ENCODE measurements at places on chromosomes 1 and 21.

DNA sequence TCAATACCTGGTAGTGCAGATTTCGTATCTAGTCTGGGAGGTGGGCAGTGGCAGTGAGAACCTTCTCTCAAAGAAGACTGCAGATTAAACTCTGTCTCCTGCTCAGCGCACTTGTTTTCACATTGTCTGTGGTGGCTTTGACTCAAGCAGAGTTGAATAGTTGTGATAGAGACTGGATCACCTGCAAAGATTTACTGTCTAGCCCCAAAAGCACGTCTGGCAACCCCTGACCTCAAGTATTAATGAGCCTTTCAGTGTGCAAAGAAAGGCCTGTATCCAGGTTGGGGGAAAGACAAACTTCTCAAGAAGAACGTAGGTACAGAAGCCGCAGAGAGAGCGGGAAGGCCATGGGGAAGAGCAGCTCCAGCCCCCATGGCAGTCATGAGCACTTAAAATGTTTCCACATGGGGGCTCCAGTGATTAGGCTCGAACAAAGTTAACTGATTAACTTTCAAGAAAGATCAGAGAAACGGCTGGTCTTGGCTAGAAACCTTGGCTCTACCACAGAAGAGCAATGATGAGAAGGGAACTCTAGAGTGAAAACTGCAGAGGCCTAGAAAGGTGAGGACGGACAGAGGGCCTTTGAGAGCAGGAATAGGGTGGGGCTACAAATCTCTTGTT lies 15.2 kb downstream of the HENMT1 start:
- DNase-seq, result no peak

DNA sequence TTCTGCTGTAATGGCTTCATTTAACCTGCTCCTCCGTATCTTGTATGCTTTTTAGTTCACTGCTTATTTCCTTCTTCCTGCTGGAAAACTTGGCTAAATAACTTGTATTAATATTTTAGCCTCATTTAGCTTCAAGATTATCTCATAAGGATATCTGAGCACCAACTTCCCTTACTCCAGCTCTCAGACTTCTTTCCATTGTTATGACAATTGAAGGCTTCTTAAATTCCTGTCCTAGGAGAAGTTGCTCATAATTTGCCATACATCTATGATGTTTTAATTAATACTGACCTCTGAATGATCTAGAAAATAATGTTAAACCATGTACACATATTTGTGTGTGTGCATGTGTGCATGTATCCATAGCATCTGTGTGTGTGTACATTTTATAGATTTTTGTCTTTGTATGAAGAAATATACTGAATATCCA lies 1524.4 kb upstream of the TPTE start:
- no peak for DNase-seq

- no peak for DNase-seq
Observed at GRCh38 chr21:21101911-21102310, 103.7 kb downstream of the NCAM2 start.

GRCh38 chr1:155989242-155990004 lies 11.1 kb upstream of the ARHGEF2 start:
- peak; percentile 35 for DNase-seq

DNA sequence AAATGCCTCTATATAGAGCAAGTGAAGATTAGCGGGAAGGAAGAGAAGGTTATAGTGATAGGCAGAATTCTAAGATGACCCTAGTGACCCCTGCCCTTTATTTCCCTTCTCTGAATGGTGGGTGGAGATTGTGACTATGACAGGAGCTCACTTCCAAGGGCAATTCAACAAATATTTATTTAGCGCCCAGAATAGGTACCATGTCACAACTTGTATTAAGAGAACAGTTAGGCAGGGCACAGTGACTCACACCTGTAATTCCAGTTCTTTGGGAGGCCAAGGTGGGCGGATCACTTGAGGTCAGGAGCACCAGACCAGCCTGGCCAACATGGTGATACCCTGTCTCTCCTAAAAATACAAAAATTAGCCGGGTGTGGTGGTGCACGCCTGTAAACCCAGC lies 236.0 kb upstream of the POGK start:
- DNase-seq, result no peak

DNA sequence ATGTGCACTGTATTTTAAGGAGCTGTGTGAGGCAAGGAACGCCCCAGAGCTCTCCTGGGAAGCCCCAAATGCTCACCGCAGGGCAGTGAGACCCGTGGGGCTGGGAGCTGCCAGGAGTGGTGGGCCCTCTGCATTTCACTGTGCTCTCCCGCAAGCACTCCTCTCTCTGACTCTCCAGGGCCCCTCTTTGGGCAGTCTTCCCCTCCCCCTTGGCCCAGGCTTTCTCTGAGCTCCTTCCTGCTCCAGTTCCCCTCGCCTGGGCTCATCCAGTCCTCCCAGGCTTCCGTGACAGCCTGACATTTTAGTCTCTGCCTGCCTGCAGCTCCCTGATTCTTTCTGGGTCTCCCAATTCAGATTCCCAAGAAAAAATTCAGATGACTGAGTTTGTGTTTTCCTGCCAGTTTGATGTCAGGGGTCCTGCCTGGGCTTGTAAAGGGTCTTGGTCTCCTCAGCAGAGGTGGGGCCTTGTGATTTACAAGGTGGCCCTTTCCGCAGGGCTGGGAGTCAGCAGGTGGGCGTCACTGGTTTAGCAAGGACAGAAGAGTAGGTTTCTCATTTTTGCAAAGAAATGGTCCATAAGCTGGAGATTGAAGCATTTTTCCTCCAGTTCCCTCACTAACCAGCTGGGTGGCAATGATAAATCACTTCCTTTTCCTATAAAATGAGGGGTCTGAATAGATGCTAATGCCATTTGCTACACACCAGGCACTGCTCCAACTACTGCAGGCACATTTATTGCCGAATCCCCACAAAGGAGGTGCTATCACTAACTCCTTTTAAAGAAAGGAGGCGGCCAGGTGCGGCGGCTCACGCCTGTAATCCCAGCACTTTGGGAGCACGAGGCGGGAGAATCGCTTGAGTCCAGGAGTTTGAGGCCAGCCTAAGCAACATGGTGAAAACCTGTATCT lies 1.9 kb upstream of the CA6 start:
- no peak for DNase-seq

DNA sequence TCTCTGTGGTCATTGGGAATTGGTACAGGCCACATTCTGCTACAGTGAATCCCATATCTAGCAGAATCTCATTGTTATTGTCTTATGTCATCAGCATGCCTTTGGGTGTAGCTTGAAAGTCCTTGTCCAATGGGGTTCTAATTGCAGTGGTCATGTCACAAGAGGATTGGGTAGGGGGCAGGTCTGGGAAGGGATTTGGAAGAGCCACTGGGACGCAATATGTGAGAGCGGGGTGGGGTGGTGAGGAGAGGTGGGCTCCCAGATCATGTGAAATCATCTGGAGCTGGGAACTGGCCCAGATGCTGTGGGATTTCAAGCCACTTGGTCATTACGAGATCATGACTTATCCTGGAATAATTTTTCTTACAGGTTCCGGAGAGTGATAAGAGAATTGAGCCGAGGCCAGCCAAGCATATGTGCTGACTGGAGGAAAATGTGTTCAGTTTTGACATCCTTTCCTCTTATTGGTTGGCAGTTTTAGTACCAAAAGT lies 16.3 kb downstream of the CNIH3 start:
- DNase-seq, result no peak

- no peak for DNase-seq
Observed at GRCh38 chr1:69587391-69587790, 19.7 kb downstream of the LRRC7 start.

DNA sequence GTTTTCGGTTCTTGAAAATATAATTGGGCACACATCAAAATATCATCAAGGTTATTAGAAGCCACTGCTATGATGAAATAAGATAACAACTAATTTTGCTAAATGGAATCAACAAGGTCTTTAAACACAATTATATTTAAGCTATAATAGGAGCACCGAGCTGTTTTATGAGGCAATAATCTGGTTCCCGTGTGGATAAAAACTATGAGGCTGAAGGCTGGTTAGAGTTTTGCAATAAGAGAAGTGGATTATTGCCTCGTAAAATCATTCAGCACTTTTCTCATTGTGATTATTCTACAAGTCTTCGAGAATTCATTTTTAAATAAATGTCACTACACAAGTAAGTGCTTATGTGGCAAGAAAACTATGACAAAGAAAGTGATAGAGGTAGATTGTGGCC lies 975.7 kb upstream of the ADGRL2 start:
- no peak for DNase-seq

GRCh38 chr1:48681476-48682305 lies 95.0 kb downstream of the BEND5 start:
- DNase-seq, result no peak

GRCh38 chr1:118878661-118879060 lies 109.5 kb downstream of the TBX15 start:
- no peak for DNase-seq

GRCh38 chr1:155455588-155456195 lies 106.9 kb downstream of the ASH1L start:
- no peak for DNase-seq

DNA sequence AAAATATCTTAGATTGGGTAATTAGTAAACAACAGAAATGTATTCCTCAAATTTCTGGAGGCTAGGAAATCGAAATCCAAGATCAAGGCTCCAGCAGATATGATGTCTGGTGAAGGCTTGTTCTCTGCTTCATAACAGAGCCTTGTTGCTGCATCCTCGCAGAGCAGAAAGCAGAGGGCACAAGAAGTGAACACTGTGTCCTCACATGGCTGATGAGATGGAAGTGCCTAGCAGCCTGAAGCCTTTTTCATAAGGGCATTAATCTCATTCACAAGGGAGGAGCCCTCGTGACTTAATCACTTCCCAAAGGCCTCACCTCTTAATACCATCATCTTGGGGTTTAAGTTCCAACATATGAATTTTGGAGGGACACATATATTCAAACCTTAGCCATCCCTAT lies 77.2 kb upstream of the FOXD3 start:
- no peak for DNase-seq

DNA sequence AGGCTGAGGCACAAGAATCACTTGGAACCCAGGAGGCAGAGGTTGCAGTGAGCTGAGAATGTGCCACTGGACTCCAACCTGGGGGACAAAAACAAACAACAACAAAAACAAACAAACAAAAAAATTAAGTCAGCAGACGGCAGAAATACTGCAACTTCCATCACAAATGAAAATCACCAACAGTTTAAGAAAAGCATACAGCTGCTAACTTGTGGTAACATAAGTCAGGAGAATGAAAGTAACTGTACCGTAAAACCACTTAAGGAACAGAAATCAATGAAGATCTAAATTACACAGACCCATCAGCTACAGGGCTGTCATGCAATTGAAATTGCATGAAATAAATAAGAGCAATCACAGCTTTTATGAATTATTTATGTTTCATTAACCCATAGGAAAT lies 25.0 kb downstream of the MCOLN2 start:
- no peak for DNase-seq

- no peak for DNase-seq
Observed at GRCh38 chr1:235339746-235340145, 11.4 kb downstream of the GGPS1 start.

DNA sequence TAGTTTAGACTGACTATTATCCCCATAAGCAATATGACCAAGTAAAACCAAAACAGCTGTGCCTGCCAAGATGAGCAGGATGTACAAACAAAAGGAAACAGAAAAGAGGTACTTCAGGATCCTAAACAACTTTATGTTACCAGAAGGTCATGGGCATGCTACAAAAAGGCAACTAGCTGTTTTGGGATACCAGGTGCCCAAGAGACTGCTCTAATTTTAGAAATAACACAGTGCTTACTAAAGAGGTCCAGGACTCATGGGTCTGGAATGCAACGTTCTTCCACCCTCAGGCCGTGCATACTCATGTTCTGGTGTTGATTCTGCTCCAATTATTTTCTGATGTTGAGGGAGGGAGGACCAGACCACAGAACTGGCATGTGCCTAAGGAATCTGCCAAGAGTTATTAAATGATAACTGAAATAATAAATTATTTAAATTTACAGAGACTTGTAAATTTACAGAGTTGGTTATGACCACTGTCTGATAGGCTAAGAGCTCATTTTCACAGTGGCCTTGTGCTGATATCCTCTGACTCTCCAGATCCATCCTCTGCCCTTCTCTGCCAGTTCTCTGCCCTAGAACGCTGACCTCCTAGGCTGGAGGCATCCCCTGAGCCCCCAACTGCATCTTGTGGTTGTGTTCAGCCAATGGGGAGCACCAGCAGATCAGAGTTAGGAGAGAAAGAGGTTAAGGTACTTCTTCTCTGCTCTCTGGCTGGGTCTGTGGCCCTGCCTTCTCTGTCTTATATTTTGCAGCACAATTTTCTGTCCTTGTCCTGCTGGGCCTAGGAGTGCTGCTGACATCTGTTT lies 37.7 kb upstream of the BCL10 start:
- no peak for DNase-seq

- DNase-seq, result no peak
Observed at GRCh38 chr1:31227891-31228568, 11.7 kb downstream of the NKAIN1 start.

GRCh38 chr1:21703318-21703963 lies 34.3 kb upstream of the RAP1GAP start:
- no peak for DNase-seq

- no peak for DNase-seq
Observed at GRCh38 chr21:40436261-40436660, 410.7 kb downstream of the DSCAM start.

GRCh38 chr1:110433803-110434202 lies 17.1 kb upstream of the PROK1 start:
- no peak for DNase-seq

DNA sequence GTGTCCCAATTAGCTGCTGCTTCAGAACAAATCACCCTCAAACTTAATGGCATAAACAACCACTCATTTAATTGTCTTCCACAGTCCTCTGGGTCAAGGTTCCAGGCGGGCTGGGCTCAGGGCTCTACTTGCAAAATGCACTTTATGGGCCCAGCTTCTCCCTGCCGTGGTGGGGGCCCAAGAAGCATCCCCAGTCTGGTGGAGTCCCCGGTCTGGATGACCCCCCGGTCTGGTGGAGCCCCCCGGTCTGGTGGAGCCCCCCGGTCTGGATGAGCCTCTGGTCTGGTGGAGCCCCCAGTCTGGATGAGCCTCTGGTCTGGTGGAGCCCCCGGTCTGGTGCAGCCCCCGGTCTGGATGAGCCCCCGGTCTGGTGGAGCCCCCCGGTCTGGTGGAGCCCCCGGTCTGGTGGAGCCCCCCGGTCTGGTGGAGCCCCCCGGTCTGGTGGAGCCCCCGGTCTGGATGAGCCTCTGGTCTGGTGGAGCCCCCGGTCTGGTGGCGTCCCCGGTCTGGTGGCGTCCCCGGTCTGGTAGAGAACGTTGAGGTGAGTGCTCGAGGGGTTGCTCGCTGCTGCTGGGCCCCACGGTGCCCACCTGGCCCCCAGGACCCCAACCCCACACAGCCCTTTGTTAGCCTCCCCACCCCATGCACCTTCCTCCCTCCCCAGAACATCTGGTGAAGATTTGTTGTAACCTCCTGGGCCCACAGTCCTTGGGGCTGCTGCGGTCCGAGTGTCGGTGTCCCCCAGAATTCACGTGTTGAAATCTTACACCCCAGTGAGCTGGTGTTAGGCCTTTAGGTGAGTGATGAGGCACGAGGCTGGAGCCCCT lies 33.8 kb downstream of the POFUT2 start:
- no peak for DNase-seq

- no peak for DNase-seq
Observed at GRCh38 chr21:45145146-45145545, 70.8 kb downstream of the ADARB1 start.

- no peak for DNase-seq
Observed at GRCh38 chr1:29903548-29904166, 667.3 kb downstream of the PTPRU start.

Data from activated naive CD4-positive, alpha-beta T cell (primary cell).